ENCODE measurements at places on chromosomes 2 and 18.

GRCh38 chr2:10932345-10933151, 20.8 kb downstream of the KCNF1 start:
- H3K4me3 ChIP-seq: no peak overlapping the region
- DNase-seq: no peak
- no peak overlapping the region for H3K27ac ChIP-seq
- H3K4me1 ChIP-seq: no peaks in the 10 kb centered on the region

- no peaks in the 10 kb centered on the region for H3K36me3 ChIP-seq
- peaks cover 19% of the 10 kb centered on the region for H3K4me1 ChIP-seq
- no peak for DNase-seq
- H3K27me3 ChIP-seq: no peaks in the 10 kb centered on the region
Measured at GRCh38 chr2:218032336-218033171, 29.8 kb upstream of the TNS1 start.

DNA sequence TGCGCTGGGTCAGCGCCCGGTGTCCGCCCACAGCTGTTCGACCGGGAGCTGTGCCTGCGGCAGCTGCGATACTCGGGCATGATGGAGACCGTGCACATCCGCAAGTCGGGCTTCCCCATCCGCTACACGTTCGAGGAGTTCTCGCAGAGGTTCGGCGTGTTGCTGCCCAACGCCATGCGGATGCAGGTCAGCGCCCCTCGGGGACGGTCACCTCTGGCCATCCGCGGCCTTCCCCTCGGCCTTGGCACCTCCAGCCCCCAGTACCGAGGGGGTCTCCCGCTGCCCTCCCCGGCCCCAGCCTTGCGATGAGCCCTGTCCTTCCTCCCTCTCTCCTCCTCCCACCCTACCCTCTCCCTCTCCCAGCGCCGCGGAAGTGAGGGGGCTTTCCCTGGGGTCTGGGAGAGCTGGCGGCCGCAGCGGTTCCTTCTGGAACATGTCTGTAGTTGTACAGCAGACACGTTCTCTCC, 53.2 kb upstream of the GPR17 start:
- H3K27ac ChIP-seq: no peak overlapping the region
- peaks cover 5% of the 10 kb centered on the region for H3K4me1 ChIP-seq
- H3K27me3 ChIP-seq: no peaks in the 10 kb centered on the region

- no peaks in the 10 kb centered on the region for H3K4me1 ChIP-seq
- DNase-seq: no peak
- H3K4me3 ChIP-seq: no peak overlapping the region
- H3K36me3 ChIP-seq: no peaks in the 10 kb centered on the region
Measured at GRCh38 chr2:191789796-191790195, 57.1 kb downstream of the CAVIN2 start.

DNA sequence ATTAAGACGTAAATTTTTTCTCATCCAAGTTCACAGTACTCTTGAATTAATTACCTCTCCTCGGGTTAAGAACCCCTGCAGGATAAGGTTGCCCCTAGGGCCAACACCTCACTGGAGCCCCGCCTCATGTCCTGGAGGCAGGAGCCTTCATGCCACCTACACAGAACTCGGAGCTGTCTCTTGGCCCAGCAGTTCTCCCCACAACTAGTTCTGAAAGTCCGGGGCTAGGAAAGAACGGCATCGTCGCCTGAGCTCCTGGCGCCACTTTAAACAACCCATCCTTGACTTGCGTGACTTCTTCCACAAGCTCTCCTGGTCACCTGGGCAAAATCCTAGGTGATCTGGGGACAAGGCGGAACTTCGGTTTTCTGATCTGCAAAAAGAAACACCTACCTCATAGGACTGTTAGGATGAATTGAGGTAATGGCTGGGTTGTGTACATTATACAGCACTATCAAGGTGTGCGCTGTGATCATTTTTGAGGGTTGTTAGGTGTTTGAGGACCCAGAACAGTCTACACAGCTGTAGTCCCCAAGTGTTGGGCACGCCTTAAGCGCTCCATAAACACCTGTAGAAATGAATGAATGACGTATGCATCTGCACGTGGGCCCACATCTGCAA, 641 bp upstream of the ITGA6 start:
- peak overlapping the region; percentile 13 for H3K27ac ChIP-seq
- peak overlapping the region; percentile 78 for H3K4me3 ChIP-seq
- no peaks in the 10 kb centered on the region for H3K36me3 ChIP-seq
- no peaks in the 10 kb centered on the region for H3K27me3 ChIP-seq

GRCh38 chr2:102806250-102806837, 44.5 kb downstream of the TMEM182 start:
- H3K4me1 ChIP-seq: peaks cover 14% of the 10 kb centered on the region
- no peaks in the 10 kb centered on the region for H3K36me3 ChIP-seq
- H3K27ac ChIP-seq: no peak overlapping the region
- peak; percentile 46 for DNase-seq

DNA sequence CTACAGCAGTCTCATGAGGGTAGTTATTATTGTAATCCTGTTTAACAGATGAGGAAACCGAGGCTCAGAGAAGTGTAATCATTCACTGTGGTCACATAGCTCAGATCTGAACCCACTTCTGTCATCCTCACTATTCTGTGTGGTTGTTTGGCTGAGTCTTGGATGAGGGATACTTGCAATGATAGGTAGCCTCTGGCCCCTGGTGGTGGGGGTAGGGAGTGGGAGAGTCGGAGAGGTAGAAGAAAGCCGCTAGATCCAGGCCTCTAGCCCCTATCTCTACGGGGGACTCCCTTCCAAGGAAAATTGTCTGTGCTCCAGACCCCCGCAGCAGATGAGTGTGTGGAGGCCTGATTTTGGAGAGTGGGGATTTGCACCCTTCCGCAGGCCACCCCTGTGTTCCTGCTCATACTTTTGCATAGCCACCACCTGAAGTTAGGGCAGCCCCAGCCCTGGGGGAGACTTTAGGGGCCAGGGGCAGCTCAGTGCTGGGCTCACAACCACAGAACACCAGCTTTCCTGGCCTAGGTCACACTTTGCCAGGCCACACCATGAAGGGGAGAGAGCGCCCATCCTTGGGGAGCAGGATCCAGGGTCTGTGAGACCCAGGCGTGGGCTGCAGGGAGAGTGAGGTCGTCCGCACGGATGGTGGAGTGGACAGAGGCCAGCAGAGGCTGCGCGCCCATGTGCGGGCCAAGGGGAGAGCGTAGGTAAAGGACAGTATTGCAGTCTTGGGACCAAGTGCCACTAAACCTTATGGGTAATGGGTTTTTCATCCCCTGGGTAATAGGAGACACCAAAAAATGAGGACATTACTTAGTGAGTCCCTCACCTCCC, 148.2 kb downstream of the GLI2 start:
- no peak overlapping the region for H3K27ac ChIP-seq
- H3K4me3 ChIP-seq: no peak overlapping the region
- no peak for DNase-seq
- no peaks in the 10 kb centered on the region for H3K4me1 ChIP-seq

DNA sequence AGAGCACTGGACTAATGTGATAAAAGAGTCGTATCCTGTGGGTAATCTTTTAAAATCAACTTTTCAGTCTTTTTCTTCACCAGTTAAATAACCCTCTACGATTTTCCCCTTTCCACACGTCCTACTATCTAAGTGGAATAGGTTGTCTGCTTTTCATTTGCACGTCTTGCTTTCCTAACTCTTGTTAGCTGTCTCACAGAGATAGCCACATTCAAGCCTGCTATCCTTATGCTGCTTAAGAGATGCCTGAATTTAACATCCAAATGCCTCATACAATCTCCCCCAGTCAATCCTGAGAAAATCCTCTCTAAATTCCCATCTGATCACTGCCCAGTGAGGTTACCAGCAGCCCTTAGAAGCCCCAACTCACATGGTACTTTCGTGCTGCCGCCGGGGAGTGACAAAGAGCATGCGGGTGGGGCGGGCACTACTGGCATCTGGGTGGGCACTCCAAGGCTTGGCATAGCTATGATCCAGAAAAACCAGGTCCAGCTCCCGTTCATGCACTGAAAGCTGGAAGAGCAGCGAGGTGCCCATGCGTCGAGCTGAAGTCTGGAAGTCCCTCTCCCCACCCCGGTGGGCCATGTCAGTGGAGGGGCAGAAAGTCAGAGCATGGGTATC, 1.5 kb downstream of the KANSL3 start:
- peak overlapping the region; percentile 75 for H3K27ac ChIP-seq
- peaks cover 29% of the 10 kb centered on the region for H3K4me1 ChIP-seq
- no peaks in the 10 kb centered on the region for H3K27me3 ChIP-seq
- no peak for DNase-seq
- peak overlapping the region; percentile 98 for H3K4me3 ChIP-seq
- H3K36me3 ChIP-seq: peaks cover 26% of the 10 kb centered on the region

DNA sequence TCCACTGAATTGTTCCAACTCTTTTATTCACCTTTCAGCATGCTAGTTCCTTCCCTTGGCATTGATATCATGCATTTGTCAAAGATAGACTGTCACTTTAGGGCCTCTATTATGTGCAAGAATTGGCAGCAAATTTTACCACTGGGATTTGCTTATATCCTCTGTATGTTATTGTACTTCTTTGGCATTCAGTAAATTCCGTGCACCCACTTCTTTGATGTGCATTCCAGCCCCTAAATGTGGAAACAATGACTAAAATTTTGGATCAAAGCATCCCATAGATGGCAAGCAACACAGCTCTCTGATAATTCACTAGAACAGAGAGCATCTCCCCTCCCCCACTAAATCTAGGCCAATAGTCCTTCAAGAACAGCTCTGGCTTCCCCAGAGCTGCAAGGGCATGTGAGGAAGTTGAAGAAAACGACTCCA, 399.0 kb upstream of the HNRNPA3 start:
- H3K27ac ChIP-seq: no peak overlapping the region
- H3K36me3 ChIP-seq: no peaks in the 10 kb centered on the region
- no peak overlapping the region for H3K4me3 ChIP-seq

DNA sequence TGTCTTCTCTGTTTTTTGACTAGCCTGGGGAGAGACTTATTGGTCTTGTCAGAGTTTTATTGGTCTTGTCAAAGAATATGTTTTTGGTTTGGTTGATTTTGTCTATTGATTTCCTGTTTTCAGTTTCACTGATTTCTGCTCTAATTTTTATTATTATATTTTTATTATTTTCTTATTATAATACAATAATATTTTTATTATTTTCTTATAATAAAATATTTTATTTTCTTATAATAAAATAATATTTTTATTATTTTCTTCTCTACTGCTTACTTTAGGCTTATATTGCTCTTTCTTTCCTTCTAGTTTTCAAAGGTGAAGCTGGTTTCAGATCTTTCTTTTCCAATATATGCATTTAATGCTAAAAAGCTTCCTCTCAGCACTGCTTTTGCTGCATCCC, 62.0 kb downstream of the TRAPPC12 start:
- DNase-seq: no peak
- H3K27me3 ChIP-seq: no peaks in the 10 kb centered on the region
- H3K4me3 ChIP-seq: no peak overlapping the region
- H3K4me1 ChIP-seq: no peaks in the 10 kb centered on the region
- H3K27ac ChIP-seq: no peak overlapping the region
